Stimulated activated CD8-positive, alpha-beta memory T cell treated with anti-CD3 and anti-CD28 coated beads, Interleukin-7, amount 100 ng/mL, for 48 hours (primary cell): ENCODE measurements at places on chromosomes 12 and 14.

GRCh38 chr12:14417715-14418114, 52.2 kb downstream of the ATF7IP start:
- DNase-seq: peak; percentile 47

DNA sequence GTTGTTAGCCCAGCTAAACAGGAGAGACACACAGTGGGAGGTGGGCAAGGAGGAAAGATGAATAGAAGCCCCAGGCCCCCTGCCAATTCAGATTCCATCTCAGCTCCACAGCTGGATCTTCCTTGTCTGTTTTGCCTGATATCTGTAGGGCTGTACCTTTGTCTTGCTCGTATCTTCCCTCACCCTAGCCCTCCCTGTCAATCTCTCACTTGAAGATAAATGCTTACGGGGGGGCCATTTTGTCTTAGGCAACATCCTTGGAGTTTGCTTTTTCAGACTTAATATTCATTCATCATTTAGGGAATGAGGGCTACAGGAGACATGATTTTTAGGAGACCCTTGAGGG, 2.4 kb downstream of the KIF5A start:
- no peak for DNase-seq

- peak; percentile 13 for DNase-seq
Measured at GRCh38 chr12:92570056-92570753, 132.6 kb upstream of the PLEKHG7 start.

DNA sequence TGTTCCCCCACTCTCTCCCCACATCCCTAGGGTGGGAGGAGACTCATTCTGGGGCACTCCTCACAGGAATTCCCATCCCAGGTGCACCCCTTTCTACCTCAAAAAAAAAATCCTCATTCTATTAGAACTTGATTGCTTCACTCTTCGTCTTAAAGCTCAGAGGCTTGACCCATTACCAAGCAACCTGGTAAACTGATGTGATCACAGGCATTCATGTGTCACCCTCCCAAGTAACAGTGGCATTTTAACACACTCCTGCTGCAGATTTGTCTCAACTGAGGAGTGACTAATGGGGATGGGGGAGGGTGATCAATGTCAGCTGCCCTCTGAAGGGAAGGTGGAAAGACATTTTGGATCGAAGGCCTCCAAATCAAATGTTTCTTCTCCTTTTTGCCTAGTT, 78.1 kb upstream of the PTHLH start:
- DNase-seq: no peak

- no peak for DNase-seq
Measured at GRCh38 chr12:131287938-131288764, 334.4 kb downstream of the ADGRD1 start.

DNA sequence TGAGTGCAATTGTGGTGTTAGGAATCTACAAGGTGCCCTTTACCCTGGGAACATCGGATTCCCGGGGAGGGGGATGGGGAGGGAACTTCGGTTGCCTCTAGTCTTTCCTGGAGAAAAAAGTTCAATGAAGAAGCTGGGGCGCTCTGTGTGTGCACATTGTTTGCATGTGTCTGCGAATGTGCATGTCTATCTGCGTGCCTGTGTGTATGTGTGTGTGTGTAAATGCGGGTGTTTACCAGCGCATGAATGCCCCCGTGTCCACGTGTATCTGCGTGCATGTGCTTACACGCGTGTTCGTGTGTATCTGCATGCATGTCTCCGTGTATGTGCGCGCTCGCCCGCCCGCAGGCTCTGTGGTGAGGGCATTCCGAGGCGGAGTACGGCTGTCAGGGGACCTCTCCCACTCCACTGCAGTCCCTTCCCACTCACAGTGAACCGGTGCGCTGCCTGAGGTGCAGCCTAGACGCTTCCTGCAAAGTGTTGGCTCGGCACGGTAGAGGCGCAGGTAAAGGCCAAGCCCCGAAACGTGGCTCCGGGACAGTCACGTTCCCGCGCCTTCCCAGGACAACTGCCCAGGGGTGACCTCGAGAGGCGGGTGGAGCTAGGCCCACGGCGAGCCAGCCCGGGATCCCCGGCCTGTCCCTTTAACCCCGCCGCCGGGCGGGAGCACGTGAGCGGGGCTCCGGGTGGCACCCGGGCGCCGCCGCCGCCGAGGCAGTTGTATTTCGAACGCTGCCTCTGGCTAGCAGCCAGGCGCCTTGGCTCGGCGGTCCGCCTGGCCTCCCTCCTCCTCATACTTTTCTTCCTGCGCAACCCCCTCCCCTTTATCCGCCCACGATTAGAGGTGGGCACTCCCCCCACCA, 539 bp upstream of the HMGA2 start:
- DNase-seq: no peak

GRCh38 chr12:120079411-120080400, 36.8 kb downstream of the RAB35 start:
- DNase-seq: no peak

DNA sequence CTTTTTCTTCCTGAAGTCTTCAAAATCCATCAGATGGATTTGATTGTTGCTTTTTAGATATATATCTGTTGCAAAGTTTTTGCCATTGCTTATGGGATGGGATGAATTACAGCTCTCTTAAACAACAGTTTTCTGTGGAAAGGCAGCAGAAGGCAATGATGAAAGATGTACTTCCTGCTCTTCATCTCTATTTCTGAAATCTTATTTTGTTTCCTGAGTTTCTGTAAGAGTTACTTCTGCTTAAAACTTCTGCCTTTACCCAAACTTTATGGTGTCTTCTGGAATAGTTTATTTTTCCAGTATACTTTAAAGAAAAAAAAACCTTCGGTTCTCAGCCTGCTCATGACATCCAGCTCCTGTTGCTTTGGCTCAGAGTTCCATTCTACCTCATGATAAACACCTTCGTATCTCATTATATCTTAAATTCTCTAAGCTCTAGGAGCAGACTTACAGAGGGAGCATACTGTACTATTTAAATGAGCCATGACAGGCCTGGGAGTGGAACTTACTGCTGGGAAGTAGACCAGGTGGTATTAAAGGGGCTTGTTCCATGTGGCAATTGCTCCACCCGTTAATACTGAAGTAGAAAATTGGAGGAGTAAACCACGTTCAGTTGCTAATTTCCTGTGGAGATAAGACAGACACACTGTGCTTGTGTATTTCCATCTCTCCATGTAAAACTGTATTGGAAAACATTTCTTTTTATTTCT, 288.4 kb downstream of the FBXL14 start:
- no peak for DNase-seq

GRCh38 chr14:35406506-35407305, 2.2 kb upstream of the NFKBIA start:
- DNase-seq: no peak

DNA sequence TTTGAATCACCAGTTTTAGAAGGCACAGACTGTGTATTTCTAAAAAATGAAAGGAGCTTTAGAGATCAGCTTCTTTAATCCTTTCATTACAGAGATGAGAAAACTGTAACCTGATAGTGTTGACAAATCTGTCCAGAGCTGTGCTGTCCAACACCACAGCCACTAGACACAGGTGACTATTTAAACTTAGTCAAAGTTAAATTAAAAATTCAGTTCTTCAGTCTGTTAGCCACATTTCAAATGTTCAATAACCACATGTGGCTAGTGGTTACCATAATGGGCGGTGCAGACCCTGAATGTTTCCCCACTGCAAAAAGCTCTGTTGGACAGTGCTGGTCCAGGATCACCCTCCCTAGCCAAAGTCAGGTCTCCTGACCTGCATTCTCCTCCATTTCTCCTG, 21.6 kb downstream of the DAD1 start:
- no peak for DNase-seq

- DNase-seq: no peak
Measured at GRCh38 chr12:84730561-84731162, 181.9 kb downstream of the SLC6A15 start.
